ENCODE measurements at places on chromosomes 4 and X.

DNA sequence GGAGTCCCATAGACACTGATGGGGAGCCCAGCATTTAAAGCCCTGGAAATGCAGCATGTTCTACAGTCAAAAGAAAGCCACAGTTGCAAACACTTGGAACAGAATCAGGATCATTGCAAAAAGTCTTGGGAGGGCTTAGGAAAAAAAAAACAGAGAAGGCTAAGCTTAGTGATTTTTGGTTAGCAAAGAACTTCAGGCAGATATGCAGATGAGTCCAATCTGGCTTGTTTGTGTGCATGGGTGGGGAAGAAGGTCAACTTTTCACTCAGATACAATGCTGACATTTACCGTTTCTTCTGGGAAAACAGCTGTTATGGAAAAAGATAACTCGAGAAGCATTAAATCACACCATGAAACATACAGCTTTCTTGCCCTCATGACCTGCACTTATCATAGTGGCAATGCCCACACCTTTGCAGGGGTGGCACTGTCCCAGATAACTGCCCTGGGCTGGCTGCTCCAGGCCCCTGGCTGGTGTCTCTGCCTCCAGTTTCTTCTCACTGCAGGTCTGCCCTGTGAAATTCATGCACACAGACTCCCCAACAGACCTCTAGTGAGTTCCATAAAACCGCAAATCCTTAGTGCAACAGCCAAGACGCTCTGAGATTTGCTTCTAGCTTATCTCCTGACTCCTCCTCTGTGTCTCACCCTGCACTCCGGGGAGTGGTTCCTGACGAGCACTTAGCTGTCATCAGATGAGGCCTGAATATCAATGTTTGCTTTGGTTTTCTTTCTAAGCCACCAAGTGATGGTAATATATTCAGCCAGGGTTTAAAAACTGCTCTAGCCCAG is 99.2 kb downstream of the DRD5 start:
- ATAC-seq, result no peak

DNA sequence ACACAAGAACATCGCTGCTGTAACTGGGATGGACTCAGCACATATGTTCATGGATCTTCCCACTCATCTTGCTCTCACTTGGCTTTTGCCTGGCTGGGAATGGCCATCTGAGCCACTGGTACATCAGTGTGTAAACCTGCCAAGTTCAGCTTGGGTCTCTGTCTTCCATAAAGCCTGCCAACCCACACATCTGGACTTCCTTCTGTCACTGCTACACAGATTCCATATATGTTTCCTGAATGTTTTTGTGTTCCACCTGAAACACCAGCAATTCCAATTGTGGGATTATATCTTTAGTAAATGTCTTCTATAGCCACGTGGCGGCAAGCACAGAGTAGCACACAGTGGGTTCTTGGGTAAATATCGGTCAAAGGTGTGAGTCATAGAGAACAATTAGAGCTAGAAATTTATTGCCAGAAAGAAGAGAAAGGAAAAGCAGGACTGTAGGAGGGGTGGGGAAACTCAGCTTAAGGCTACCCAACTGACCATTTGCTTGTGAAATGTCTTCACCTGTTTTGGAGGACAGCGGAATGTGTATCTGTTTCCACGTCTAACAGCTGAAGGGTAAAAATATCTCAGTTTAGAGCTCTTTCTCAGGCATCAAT is 125.9 kb downstream of the MFAP3L start:
- ATAC-seq, result no peak

- ATAC-seq, result no peak
Observed at GRCh38 chr4:34720571-34720970, 1523.7 kb downstream of the ARAP2 start.

DNA sequence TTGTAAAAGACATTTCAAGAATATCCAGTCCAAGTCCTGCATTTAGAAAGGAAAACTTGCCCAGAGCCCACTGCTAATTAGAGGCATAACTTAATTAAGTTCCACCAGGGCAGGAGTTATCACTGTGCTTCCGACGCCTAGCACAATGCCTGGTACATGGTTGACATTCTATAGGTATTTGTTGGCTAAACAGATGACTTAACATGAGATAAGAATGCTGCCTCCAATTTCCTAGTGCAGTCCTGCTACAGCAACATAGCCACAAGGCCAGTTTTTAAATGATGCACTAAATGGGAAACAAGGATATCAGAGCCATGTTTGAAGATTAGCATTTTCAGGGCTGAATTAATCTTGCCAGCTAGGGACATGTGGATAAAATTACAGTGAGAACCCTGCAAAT is 164.1 kb downstream of the RASL11B start:
- no peak for ATAC-seq

DNA sequence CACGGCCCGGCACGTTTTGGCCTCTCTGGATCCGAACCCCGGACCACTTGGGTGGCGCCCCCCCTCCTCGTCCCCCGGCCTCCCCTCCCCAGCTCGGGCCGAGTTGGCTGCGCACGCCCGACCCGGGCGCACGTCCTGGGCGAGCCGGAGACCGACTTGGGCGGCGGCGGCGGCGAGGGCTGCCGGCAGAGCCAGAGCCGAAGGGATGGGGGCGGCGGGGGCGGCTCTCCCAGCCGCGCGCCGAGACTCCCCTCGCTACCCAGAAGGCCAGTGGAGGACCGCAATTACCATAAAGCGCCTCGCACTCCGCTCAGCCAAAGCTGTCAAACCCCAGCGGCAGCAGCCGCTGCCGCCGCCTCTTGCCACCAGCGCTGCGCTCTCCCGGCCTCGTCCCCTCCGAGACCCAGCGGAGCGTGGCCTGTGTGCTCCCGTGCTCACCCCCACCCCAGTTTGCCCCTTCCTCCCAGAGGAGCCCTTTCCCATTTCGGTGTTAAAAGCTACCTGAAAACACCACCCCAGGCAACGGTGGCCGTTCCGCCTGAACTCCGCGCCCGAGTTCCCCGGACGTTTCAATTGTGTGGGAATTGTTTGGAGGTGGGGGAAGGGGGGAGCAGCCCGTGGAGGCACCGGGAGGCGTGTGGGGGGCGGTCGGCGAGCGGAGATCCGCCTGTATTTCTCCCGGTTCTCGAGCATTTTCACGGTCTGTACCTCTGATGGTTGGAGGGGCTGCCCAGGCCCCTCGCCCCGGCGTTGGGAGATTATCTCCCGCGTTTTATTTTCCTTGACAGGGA is 701 bp upstream of the BCOR start:
- ATAC-seq, result peak; percentile 18

DNA sequence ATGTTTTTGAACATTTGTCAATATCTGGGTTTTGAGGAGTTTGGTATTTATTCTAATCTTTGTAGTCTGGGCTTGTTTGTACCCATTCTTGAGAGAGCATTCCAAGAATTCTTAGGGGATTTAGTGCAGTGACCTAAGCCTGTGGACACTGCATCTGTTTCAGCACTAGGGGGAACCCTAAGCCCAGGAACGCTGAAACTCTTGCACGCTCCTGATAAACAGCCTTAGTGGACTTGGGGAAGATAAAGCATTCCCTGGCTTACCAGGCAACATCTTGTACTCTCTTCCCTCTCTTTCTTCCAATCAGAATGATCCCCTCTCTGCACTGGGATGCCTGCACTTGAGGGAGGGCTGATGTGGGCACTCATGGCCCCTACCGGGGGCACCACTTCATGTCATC is 654.9 kb upstream of the HTR2C start:
- ATAC-seq, result peak; percentile 69

GRCh38 chrX:150897421-150898320 is 797 bp downstream of the CD99L2 start:
- ATAC-seq, result no peak

DNA sequence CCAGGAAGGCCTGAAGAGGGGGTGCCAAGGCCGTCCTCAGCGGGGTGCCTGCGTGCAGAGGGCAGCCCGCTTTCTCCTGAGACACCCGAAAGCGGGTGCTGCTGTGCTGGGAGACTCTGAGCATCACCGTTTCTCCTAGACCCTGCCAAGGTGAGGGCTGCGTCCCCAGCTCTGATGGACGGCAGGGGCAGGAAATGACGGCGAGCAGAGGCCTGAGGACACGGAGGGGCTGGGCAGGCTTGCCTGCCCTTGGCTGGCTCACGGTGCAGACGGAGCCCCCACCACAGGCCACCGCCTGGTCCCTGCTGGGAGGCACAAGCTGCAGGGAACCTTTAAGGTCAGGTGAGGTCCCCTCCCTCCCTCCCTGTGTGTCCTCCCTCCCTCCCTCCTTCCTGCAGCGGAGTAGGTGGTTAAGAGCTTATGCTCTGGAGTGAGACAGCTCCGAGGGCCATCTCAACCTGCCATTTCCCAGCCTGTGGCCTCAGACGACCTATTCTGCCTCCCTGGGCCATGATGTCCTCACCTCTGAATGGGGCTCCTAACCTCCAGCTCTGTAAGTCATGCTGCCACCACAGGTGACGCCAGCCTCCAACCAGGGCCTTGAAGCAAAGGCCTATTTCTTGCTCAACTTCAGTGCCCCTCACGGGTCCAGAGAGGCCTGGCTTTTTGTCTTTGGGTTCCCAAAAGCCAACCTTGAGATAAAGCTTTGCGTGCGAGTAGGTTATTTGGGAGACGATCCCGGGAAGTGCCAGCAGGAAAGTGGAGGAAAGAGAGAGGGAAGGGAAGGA is 54.2 kb upstream of the GRPEL1 start:
- ATAC-seq, result no peak
